ENCODE measurements at places on chromosomes 4 and X.

GRCh38 chr4:176238826-176239225 lies 30.2 kb downstream of the ASB5 start:
- no peak for DNase-seq

DNA sequence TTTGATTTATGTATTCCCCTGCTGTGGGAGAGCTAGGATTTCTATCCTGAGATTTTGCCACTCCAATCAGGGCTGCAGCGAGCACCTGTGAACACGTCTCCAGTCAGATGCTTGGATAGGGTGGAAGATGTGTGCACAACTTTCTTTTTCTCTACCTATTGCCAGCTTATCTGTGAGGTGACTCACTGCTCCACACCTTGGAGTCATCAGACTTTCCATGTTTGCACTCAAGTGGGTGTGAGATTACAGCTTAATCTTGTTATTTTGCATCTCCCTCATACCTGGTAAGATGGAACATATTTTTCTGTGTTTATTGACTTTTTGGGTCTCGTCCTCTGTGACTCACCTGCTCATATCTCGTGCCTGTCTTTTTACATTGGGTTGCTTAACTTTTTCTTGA lies 32.2 kb downstream of the PSAPL1 start:
- no peak for DNase-seq

GRCh38 chr4:16750882-16751642 lies 147.4 kb downstream of the LDB2 start:
- no peak for DNase-seq

- no peak for DNase-seq
Observed at GRCh38 chr4:81196126-81196650, 18.8 kb downstream of the PRKG2 start.

DNA sequence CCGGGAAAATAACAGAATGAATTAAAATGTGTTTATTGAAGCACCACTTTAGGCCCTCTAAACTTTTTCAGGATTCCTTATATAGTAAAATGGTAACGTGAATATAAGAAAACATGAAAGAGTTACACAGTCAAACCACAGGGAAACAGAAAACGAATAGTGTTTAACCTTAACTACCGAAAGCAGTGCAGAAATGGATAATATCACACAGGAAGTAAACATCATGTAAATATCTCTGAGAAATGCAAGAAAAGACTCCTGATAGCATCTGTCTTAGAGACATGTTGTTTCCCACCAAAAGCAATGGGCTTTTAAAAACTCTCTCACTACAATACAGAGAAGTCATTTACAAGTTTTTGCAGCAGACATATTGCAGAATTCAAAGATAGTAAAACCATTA lies 323.9 kb upstream of the CXXC4 start:
- no peak for DNase-seq

GRCh38 chr4:114791976-114792375 lies 193.4 kb downstream of the UGT8 start:
- DNase-seq = no peak

GRCh38 chrX:109873574-109873973 lies 129.3 kb upstream of the TMEM164 start:
- no peak for DNase-seq

DNA sequence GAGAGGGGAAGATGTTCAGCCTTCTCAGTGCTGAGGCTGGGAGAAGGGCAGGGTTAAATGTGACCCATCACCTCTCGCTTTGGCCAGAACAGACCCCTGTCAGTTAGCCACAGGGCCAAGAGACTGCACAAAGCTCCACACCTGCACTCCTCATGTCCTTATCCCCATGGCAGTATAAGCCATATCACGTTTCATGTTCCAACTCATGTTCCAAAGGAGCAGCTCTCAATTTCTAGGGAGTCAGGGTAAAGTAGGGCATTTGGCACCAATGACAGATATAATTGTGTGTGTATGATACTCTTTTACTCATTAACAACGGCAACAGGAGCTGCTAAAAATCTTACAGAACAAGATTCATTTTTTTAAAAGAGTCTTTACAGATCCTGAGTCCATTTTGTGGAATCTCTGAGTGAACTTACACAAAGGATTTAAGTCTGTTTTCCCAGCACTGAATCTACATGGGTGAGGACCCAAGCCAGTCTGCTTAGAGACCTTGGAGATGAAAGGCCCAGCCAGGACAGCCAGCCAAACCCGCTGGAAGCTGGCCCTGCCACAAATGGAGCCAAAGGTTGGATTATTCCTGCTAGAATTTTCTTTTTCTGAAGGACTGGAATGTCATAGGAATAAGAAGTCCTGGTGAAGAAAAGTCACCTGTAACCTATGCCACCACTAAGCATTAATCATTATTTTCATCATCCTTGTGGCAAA lies 129.1 kb upstream of the SMAD1 start:
- no peak for DNase-seq

- DNase-seq = no peak
Observed at GRCh38 chr4:74319470-74319869, 11.2 kb downstream of the EPGN start.
